ENCODE measurements at places on chromosomes 4 and X.

DNA sequence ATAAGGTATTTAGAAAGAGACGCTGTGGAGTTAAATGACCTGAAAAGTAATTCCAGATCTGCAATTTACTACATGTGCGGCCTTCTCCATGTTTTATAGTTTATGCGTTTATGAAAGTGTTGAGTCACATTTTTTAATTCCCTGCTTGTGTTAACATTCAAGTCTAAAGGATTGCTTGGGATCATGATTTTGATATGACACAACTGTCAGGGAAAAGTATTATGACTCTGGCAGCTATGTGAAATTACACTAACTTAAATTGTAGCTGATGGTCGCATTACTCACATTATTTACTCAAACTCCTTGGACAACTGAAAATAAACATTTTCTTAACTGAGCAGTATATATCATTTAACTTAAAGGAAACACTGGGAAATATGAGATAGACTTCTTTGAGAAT is 14.3 kb upstream of the GABRB1 start:
- DNase-seq, result no peak

DNA sequence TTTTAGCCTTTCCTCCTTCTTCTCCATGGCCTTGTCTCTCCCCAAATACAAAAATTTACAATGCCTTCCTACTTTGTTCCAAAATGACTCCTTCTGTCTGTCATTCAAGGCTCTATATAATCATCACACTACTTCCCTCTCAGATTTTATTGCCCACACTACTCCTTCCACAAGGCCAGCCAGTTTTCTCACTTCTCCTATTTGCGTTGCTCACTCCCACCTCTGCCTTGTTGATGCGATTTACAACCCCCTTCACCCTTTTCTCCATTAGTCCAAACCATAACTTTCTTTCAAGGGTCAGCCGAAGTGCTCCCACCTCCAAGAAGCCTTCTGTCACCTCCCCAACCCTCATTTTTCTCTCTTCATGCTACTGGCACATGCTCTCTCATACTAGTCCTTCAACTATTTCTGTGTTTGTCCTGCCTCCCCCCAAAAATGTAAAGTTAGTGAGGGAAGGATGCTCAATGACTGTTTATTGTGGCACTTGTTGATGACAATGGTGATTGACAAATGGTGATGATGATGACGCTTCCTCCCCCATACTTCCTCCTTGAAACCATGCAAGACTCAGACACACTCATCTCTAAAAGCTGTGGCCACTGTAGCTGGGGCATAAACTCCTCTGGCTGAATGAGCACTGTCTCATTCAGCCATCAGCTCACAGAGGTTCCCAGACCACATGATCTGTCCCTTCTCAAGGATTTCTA is 2.7 kb upstream of the XKRX start:
- DNase-seq, result no peak

DNA sequence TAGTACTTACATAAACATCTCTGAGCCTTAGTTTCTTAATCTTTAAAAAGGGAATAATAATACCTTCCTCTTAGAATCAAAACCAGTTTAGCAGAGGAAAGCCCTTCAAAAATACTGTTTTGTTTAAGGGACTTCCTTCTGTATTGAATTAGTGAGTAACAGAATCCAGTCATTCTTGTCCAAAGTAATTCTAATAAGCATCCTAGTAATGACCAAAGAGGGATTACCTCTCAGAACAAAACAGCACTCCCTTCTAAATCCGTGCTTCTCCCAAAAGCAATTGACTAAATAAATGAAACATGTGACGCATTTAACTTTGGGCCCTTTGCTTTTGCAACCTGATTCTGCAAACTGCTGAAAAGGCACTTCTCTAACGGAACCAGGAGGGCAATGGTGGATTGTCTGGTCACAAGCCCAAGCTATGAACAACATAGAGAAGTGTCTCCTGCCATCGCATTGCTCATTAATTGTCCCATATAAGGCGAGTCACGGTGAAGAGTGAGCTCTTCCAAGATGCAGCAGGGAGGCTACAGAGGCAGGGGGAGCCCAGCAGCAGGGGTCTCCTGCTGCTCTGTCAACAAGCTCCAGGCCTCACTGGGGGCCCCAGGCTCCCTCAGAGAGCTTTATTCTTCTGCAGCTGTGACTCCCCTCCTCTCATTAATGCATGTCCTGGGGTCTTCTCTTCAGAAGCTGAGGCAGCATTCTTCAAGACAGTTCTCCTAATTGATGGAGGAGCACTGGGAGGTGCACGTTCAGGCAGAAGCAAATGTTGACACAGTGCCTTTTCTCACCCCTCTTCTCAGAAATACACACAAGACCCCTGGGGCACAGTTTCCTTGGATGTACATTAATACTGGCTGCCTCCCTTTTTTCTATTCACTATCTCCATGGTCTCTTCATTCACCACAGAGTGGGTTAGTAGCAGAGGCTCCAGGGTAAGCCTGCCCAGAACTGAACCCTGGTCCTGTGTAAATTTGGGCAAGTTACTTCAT is 419.6 kb upstream of the RASGEF1B start:
- no peak for DNase-seq

DNA sequence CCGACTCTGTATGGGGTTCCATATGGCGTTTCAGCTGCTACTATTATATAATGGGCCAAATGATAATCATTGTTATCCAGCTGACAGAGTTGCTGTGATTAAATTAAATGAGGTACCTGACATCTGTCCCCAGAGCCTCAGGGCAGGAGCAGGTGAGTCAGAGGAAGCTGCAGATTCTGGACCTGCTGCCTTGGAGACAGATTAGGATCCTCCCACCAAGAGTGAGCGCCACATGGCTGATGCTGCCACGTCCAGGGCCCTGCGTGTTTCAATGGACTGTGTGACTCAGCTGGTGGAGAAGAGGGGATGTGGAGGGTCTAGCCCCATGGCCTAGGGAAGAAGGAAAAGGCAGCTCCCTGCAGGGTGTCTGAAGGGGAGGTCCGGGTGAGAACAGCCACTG is 28.3 kb upstream of the UXT start:
- no peak for DNase-seq

DNA sequence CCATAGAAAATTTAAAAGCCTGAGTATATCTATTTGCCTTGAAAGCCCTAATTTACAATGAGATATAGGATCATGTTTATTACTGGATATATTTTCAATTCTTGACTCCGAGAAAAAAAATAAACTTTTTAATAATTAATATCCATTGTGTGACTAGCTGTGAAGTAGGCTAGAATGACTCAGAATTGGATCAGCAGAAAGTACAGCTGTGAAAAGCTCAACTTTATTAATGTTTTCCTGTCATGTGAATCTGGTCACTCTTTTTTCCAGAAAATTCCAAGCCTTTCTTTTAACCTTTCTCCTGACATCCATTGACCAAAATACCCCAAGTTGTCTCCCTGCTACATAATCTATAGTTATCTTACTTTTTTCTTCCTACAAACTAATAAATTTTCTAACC is 171.8 kb upstream of the PACRGL start:
- DNase-seq, result no peak

DNA sequence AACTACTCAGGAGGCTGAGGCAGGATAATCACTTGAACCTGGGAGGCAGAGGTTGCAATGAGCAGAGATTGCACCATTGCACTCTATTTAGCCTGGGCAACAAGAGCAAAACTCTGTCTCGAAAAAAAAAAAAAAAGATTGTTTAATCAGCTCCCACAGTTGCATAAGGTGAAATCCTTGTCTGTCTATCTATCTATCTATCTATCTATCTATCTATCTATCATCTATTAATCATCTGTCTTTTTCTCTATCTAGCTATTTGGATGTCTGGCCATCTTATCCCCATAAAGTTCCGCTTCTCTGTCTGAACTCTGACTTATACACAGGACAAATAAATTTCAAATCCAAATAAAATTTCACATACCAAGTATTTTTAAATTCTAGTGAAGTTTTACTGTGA is 223.2 kb upstream of the PGRMC2 start:
- DNase-seq, result no peak

DNA sequence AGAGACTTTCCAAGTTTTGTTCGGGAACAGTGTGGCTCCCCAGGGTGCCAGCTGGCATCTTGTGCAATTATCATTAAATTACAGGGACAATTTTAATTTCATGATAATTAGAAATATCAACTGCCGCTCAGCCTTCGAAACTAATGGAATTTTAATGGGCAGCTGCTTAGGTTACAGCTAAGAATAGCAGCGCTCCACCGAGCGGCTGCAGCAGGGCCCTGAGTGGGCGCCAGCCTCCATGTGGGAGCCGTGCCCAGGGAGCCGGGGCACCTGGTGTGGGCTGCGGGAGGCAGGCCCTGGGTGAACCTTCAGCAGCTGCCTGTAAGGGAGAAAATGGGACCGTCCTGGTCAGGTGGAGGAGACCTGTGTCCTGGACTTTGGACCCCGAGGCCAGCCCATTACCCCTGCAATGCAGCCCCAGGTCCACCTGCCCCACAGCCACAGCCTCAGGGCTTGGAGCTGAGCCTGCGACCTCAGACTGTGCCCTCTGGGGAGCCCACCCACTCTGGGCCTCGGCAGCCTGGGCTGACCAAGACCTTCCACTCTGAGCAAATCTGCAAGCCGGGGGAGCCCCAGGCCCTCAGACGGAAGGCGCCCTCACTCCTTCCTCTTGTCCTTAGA is 21.1 kb downstream of the MSANTD1 start:
- no peak for DNase-seq

GRCh38 chr4:121283319-121283718 is 97.5 kb downstream of the QRFPR start:
- no peak for DNase-seq

GRCh38 chrX:48466696-48467095 is 3.4 kb downstream of the SLC38A5 start:
- no peak for DNase-seq

DNA sequence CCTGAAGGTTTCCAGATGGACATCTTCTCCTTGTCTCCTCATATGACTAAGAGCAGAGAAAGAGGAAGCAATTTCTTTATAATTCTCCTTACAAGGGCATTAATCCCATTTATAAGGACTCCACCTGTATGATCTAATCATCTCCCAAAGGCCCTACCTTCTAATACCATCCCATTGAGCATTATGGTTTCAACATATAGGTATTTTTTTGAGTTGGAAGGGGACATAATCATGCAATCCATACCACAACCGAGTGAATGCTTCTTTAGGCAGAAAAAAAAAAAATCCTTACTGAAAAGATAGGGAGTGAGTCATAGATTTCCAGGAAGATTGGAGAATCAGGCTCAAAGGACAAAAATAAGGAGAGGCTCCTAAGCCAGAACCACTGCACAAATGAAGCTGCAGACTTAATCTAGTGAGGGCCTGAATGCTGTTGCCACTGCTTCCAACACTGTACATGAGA is 312.5 kb upstream of the HS3ST1 start:
- no peak for DNase-seq
